Ammon's horn (tissue), 1 donor: ENCODE measurements at places on chromosomes 7 and 10.

DNA sequence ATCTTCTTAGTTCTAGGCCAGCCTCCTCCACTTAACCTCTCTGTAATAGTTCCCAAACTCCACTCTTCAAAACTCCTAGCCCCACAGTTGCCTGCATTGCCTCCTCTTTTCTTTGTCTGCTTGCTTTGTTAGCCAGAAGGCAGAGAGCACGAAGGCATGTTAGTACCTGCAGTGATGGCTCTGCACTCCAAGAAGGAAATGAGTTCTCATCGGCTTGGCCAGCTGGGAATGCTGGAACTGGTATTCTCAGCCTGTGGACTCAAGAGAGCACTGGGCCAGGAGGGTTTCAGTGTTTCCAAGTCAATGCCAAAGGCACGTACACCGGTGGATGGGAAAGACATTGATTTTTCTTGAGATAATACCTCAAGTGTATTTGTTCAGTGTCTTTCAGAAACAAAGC lies 66.3 kb upstream of the HABP2 start:
- no peak for DNase-seq

DNA sequence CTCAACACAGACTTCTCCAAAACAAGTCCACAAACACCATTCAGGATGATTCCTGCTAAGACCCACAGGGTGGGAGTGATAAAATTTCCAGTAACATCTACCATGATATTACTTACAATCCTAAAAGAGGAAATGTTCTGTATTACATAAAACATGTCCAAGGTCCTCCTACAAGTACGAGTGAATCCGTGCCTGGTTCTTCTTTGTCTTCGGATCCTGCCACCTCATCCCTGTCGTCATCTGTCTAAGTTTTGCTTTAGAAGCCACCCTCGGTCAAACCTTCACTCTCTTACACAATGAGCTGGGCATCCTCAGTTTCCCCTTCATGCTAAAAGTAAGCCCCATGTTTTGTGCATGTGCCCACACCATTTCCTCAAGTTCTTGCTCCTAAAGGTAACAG lies 279.0 kb downstream of the KCNMA1 start:
- DNase-seq = no peak

DNA sequence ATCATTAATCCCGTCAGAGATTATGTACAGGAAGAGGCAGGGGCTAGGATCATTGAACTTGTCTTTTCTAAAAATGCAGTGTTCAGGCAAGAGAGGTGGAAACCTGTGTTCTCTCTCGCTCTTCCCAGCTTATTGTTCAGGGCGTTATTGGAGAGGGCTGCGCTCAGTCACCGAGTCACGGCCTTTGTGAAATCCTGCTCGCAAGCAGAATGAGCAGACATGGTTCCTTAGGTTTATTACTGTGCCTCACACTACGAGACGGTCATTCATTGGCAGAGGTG lies 631 bp upstream of the PRKRIP1 start:
- DNase-seq = no peak

DNA sequence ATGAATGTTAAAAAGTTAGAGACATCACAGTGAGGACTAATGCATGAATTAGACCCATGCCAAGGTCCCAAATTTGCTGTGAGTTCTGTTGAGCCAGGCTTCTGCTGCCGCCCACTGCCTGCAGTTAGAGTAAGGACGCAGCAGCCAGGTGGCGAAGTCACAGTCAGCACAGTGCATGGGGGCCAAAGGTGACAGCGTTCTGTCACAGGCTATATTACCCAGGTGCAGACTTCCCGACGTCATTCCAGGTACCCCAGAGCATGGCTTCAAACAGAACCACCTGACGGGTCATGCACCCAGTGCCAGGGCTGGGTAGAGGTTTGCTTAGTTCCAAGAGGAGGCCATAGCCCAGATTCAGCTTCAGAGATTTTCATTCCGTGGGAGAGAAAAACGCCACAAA lies 33.9 kb upstream of the HMX3 start:
- no peak for DNase-seq

- DNase-seq = no peak
Measured at GRCh38 chr10:77293773-77294172, 343.8 kb downstream of the KCNMA1 start.

DNA sequence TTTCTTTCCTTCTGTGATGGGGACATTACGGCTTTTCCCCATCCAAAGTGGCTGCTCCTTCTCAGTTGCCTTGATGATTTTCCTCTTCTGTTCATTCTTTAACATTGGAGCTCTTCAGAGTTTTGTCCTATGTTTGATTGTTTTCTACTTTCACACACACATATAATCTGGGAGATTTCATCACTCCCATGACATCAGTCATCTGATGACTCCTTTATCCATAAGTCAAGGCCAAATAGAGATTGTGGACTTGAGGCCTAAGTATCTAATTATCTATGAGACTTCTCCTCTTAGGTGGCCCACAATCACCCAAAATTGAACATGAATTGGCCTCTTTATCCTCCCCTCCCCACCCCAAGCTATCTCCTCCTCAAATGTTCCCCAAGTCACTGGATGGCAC lies 5.3 kb upstream of the COL1A2 start:
- DNase-seq = no peak

DNA sequence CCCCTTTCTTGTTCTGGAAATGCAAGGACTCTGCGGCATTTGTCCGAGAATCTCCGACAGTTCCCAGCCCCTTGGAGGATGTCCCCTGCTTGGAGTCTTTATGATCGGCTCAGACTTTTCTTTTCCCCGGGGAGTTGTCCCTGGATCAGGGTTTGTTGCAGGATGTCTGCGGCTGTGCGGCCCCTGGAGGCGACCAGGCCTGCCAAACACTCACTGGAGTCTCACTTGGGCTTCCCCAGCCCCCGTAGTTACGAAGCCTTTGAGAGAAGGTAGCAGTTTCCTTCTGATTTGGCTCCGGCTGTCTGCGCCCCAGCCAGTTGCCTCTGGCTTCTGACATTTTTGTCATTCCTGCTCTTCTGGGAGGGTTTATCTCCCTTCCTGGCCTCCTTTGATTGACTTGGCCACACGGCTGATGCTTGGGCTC lies 16.1 kb downstream of the COL26A1 start:
- DNase-seq = no peak

- no peak for DNase-seq
Measured at GRCh38 chr10:92024700-92025099, 101.1 kb downstream of the BTAF1 start.

DNA sequence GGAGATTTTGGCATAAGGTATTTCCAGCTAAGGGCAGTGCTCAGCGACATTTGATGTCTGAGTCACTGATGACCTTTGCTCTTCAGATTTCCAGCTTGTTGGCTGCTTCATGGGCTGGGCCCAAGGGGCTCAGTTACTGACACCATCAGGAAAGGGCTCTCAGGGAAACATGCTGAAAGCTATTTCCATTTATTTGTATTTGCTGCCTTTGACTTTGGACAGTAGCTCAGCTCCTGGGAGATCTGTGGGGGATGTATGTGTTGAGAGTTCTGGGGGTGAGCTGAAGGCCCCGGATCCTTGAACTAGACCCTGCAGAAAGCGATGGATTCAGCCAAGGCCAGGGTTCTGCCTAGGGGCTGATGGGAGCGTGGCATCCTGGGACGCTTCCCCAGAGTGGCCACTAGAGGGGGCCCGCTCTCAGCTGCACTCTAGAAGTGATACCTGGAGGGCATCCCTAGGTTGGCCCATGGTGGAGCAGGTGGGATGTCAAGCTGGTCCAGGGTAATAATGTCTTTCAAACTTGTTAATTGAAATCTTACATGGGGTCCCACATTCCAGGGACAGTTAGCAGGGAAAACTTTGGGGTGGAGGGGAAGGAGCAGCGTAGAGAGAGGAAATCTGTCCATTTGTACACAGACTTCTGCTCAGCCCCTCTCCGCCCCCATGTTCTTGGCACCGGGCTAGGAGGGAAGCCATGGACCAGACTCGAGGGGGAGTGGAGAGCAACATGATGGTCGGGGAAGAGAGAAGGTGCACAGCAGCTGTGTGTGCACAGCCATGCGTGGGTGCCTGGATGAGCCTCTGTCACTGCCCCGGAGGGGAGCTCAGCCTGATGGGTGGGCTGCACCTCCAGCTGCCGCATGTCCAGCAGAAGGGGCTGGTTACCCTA lies 3.0 kb upstream of the BTBD16 start:
- DNase-seq = peak; percentile 52

DNA sequence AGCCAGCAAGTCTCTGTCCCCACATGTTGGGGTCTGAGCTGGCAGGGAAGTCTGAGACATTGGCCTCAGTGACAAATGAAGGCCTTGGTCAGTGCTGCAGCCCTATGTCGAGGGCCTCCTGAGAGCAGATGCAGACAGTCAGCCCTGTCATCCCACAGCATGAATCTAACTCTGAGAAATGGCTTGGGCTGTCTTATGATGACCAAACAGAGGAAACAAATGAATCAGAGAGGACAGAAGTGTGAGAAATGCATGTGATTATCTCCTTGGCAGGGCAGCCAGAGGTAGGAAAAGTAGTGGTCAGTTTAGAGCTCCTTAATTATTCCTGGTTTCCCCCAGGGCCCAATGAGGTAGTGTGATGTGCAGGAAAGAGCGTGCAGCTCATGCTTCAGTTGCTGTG lies 287.6 kb downstream of the SORCS3 start:
- DNase-seq = no peak

DNA sequence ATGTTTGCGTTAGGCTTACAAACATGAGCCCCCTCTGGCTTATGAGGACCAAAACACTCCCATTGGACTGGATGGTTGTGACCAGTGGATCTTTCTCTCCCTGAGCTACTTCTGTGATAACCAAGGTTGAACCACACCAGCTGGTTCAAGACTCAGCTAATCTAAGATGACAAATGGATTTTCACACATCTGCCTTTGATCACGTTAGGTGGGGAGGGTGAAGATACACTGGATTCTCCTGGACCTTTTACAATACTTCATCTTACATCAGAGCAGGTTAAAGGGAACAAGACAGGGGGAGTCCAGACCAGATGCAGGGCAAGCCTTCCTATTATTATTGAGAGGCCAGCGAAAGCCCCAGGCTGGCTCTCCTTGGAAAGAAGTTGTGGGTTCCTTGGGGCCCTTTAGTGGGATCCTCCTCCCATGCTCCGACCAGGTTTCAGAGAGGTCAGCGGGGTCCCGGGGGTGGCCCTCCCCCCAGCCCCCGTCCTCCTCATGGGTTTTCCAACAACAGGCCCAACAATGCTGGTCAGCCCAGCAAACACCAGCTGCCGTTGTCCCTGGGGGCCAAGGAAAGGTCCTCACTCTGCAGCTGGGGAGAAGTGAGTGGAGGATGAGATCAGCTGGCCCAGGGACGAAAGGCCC lies 2.8 kb downstream of the GFRA1 start:
- DNase-seq = no peak

GRCh38 chr10:100656454-100656853 lies 88.9 kb upstream of the PAX2 start:
- no peak for DNase-seq

DNA sequence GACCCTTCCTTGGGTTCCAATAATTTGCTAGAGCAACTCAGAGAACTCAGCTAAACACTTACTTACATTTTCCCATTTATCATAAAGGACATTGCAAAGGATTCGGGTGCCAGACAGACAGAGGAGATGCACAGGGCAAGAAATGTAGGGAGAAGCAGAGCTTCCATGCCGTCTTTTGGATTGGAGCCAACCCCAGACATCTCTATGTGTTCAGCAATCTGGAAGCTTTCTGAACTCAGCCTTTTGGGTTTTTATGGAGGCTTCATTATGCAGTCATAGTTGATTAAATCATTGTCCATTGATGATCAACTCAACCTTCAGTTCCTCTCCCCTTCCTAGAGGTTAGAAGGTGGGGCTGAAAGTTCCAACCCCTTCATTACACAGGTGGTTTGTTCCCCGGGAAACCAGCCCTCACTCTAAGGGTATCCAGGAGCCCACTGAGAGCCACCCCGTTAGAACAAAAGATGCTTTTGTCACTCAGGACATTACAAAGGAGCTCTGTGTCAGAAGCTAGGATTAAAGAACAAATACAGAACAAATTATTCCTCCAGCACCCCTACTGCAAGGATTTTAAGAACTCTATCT lies 211.9 kb upstream of the VSTM2A start:
- peak; percentile 53 for DNase-seq

DNA sequence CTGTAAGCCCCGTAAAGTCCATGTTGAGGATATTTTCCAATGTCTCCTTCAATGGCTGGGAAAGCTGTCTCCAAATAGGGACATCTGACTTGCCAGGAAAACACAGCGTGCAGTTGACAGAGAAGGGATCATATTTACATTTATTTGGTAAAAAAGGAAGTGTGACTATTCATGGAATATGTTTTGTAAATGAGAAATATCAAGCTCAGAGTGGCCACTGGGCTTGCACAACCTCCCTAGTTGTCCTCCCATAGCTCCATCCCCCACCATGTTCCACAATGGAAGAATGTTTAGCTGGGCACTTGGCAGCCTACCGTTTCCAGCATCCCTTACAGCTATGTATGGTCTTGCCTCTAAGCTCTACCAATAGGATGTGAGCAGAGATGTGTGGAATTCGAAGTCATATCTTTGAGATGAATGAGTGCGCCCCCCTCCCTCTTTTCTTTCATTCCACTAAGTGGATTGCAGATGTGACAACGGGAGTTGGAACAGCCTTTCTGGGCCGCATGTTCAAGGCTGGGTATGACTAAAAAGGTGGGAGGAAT lies 306.6 kb upstream of the ZMIZ1 start:
- DNase-seq = no peak

DNA sequence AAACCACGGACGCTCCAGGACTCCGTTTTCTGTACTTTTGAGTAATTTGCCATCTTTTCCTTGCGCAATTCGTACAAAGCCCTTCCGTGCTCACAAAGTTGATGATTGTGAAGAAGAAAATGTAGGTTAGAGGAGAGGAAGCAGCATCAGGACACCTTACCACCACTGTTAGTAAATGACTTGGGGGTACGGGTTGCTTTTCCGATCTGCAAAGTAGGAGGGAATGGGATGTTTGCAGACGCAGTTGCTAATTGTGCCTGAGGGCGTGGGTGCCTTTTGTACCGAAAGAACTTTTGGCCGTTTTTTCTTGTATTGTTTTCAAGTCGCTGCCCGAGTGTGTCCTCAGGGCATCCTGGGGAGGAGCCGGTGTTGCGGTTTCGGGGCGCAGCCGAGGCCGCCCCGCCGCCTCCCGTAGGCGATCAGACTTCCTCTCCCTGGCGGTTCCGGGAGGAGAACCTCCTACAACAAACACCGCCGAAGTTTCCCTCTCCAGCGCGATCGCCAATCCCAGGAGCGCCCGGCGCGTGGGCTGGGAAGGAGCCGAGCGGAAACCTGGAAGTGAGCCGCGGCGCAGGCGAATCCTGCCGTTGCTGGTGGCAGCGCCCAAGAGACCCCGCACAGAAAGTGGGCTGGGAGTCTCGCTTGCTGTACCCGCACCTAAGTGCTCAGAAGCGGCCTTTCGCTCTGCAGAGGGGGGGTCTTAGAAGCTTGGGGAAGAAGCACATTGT lies 1.0 kb downstream of the PRR15 start:
- no peak for DNase-seq

DNA sequence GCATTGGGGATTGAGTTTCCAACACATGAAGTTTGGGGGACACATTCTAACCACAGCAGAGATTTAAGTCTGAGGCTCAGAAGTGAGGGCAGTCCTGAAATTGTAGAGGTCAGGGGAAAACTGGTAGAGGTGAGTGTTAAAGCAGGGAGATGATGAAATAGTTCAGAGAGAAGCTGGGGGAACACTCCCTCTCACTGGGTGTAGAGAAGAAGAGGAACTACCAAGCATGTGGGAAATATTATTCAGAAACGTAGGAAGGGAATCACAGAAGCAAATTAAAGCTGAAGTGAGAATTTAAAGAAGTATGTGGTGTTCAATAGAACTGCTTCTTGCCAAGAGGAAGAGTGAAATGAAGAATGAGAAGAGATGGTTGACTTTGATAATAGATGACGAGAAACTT lies 121.5 kb upstream of the FAM3C start:
- DNase-seq = no peak
